IPS DF 19.7 (cell line): ENCODE measurements at places on chromosomes 7 and 10.

GRCh38 chr7:125516194-125516593, 586.6 kb upstream of the POT1 start:
- no peak for DNase-seq

- DNase-seq: no peak
These were observed 1.5 kb upstream of the DLX5 start for GRCh38 chr7:97025983-97026714.

- DNase-seq: no peak
These were observed 258.4 kb upstream of the NPVF start for GRCh38 chr7:25486656-25487055.

DNA sequence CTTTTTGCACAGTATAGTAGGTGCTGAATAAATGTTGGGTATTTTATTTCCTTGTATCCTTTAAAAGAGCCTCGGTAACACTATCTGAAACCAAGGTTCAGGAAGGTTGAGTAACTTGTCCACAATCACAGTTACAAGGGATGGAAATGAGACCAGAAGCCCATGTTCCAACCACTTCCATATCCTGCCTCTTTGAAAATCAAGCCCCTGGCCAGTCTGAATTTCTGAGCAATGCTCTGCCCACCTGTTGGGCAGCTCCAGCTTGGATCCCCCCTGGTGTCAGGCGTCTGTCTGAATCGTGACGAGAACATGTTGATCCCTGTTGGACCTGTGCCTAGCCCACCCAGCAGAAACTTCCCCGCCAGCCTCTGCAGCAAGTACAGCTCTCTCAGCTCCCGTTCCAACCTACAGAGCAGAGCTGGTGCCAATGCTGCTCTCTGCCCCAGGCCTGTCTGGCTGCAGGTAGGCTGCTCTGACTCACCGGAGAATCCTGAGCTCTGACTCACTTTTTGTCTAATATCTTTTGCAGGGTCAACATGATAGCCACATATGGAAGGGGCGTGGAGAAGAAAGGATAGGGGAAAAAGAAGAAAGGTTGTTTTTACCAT, 595.5 kb downstream of the INHBA start:
- DNase-seq: no peak

DNA sequence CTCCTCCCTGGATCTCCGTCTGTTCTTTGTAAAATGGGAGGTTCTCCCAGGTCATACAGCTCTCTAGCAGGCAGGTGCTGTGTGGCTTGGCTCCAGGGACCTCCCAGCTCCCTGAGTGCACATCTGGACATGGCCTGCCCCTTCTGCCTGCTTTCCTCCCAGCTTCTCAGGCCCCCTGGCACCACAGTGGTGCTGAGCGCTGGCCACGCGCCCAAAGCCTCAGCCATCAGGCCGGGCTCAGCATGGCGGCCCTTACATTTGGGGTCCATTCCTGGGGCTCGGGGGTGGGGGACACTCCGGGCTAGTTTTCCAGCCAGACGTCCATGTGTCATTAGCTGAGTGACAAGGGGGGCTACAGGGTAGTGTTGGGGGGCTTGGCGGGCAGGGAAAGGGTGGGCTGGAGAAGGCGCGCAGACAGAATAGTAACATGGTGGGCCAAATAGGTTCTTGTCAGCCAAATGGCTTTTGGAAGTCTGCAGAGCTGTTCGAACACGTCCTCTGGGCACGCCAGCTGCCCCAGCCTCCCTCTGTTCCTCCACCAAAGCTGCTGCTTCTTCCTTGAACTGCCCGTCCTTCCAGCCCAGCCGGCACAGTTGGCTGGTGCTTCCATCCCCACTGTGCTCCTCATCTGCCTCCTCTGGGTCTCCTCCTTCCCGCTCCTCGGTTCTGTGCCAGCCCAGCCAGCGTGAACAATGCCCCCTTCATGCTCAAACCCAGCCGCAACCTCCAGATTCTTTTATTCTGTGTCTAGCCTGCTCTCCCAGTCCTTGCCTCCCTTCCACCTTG, 65.9 kb downstream of the GOLGA7B start:
- no peak for DNase-seq

GRCh38 chr10:6929148-6929830, 349.2 kb upstream of the PRKCQ start:
- DNase-seq: no peak

GRCh38 chr10:27481486-27481885, 22.6 kb upstream of the RAB18 start:
- DNase-seq: no peak
